Motor neuron (in vitro differentiated cells): ENCODE measurements at places on chromosomes 13 and 19.

DNA sequence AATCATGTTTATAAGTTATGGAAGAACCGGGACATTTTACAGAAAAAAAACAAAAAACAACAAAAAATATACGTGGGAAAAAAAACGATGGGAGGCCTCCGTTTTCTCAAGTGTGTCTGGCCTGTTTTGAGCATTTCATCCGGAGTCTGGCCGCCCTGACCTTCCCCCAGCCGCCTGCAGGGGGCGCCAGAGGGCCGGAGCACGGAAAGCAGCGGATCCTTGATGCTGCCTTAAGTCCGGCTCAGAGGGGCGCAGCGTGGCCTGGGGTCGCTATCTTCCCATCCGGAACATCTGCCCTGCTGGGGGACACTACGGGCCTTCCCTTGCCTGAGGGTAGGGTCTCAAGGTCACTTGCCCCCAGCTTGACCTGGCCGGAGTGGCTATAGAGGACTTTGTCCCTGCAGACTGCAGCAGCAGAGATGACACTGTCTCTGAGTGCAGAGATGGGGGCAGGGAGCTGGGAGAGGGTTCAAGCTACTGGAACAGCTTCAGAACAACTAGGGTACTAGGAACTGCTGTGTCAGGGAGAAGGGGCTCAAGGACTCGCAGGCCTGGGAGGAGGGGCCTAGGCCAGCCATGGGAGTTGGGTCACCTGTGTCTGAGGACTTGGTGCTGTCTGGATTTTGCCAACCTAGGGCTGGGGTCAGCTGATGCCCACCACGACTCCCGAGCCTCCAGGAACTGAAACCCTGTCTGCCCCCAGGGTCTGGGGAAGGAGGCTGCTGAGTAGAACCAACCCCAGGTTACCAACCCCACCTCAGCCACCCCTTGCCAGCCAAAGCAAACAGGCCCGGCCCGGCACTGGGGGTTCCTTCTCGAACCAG, 1.8 kb upstream of the APOE start:
- ATAC-seq, result peak; percentile 75

DNA sequence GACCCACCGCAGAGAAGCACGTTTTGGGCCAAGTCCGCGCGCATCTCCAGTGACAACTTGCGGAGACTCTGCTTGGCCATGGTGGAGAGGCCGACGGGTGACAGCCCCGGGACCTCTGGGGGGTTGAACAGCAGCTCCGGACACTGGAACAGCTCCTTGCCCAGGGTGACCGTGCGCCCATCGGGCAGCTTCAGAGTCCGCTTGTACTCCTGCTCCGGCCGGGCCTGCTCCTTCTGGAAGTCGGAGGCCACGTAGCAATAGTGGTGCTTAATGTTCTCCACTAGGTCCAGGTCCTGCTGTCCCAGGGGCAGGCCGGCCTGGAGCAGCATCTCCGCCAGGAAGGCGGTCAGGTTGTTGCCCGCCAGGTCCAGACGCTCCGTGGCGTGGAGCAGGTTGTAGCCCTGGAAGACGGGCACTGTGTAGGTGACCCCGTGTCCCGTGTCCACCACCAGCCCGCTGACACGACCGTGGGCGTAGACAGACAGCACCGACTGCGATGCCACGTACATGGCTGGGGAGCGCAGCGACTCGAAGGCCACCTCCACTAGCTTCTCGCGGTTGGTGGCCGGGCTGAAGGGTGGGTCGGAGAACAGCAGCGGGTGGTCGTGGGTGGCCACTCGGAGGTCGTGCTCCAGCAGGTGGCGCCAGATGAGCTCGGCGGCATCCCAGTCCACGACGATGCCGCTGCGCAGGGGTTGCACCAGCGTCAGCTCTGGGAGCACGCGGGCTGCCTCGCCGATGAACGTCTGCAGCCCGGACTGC, 743 bp downstream of the ACTL9 start:
- ATAC-seq, result no peak

GRCh38 chr13:32988608-32989289, 27.5 kb upstream of the KL start:
- ATAC-seq, result no peak

DNA sequence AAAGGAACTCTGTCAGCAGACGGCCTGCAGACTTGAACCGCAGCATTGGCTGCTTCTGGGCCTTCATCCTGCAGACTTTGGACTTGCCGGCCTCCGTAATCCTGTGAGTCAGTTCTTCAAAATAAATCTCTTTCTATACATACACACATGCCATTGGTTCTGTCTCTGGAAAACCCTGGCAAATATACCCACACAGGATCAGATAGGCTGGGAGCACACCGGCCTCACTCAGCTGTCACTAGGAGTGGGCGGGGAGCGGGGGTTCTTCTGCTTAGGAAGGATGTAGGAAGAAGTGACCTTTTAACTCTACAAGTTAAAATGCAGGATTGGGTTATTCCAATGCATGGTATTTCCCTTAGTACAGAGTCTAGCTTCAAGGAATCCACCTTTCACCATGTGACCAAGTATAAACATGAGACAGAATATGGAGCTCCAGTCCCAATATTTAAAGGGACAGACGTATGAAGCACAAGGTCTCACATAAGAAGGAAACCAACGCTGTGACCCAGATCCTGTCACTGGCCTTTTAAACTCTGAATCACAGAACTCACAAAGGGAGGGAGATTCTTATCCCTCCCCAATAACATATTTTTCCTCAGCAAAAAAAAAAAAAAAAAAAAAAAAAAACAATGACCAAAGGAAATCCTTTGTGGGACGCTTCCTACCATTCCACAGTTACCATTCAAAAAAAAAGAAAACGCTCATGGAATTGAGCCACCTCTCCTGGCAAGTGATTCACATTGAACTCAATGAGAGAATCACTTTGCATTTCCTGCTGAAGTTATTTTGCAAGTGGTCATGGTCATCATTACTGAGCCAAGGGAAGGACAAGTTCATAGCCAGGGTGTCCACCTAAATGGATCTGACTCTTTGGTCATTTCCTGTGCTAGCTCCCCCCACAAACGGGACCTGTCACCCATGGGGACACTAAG, 352.9 kb downstream of the FOXO1 start:
- ATAC-seq, result no peak

GRCh38 chr13:80436571-80437169, 95.7 kb upstream of the SPRY2 start:
- no peak for ATAC-seq

- no peak for ATAC-seq
These were observed 760 bp downstream of the ZNF91 start for GRCh38 chr19:23394511-23394910.
